Stimulated activated CD4-positive, alpha-beta T cell treated with anti-CD3 and anti-CD28 coated beads, Interleukin-1b, Interleukin-23, amount 100 ng/mL, for 48 hours (primary cell): ENCODE measurements at places on chromosomes 16 and 17.

DNA sequence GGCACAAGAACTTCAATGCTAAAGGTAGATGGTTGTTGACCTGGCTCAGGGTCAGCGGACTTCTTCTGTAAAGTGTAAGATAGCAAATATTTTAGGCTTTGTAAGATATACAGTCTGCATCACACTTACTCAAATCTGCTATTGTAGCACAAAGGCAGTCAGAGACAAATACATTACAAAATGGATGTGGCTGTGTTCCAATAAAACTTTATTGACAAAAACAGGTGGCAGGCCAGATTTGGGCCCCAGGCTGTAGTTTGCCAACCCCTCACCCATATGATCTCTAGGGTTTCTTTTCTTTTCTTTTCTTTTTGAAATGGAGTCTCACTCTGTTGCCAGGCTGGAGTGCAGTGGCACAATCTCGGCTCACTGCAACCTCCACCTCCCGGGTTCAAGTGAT, 39.5 kb upstream of the TMEM132E start:
- no peak for DNase-seq

GRCh38 chr16:58843675-58844074, 109.6 kb upstream of the GOT2 start:
- no peak for DNase-seq

GRCh38 chr17:51857052-51857597, 301.4 kb downstream of the CA10 start:
- no peak for DNase-seq

DNA sequence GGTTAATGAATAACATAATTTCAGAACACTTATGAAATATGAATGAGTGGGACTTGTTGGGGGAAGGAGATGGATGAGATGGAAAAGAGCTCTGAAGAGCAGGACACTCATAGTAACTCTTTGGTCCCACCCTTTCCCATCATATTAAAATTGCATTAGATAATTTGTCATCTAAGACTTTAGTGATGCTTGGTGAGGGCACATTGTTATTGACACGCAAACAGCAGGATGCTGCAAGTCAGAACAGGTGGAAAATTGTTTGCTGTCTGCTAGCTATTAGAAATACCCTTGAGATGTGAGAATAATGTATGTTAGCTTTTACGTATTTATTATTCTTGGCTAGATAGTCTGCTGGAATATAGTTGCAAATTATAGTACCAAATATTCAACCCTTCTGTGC, 75.7 kb downstream of the TANC2 start:
- DNase-seq = no peak

- no peak for DNase-seq
Observed at GRCh38 chr17:70636517-70637133, 467.3 kb downstream of the KCNJ2 start.
